CD4-positive, alpha-beta T cell treated with Interleukin-12 subunit alpha and Interleukin-12 subunit beta, for 1 hour (primary cell): ENCODE measurements at places on chromosomes 3 and 15.

GRCh38 chr15:48515500-48515899 lies 130.0 kb downstream of the FBN1 start:
- DNase-seq = no peak

DNA sequence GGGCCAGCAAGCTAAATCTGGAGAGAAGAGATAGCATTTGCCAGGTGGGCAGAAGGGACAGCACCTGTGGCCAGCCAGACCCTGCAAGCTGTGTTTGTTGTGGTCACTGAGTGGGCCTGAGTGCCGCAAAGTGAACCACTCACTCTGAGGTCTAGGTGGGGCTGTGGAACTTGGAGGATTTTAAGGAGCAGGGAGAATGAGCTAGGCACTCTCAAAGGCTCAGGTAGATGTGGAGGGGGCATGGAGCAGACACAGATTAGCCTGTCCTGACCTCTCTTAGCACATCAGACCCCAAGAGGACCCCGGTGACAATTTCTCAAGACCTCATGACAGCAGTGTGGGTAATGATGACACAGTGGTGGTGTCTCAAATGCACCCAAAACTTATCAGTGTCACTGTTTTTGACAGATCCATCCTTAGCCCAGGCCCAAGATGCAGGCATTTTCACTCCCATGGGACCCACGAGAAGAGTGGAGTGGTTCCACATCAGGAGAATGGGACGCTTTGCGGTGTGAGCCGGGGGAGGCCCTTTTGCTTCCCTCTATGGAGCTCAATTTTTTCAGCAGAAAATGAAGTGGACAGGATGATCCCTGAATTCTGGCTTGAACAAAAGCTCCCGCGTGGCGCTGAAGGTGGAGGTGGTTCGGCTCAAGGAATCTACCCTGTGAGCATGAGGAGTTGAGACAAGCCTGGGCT lies 43.8 kb upstream of the TLE3 start:
- DNase-seq = no peak

GRCh38 chr3:38561746-38562466 lies 65.8 kb downstream of the EXOG start:
- no peak for DNase-seq

DNA sequence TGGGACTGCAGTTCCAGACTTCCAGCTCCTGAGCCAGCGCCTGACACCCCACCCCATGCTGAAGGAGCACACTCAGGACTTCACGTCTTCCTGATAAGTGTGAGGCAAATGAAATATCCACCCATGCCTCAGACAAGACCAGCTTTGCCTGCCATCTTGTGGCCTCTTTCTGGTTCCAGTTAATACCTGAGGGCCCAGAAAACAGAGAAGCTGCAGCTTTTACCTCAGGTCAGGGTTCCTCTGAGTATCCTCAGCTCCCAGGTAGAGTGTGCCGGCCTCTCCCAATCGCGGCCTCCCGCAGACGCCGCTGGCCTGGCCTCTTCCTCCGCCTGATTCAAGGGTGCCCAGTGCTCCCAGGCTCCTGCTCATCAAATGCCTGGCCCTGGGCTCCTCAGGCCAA lies 5.1 kb upstream of the KLHL6 start:
- no peak for DNase-seq

GRCh38 chr3:155147588-155147987 lies 67.5 kb downstream of the MME start:
- no peak for DNase-seq

- DNase-seq = no peak
Measured at GRCh38 chr15:59035201-59035600, 47.7 kb downstream of the RNF111 start.

GRCh38 chr3:144433006-144433405 lies 461.4 kb downstream of the DIPK2A start:
- no peak for DNase-seq

GRCh38 chr15:90640862-90641261 lies 76.3 kb upstream of the BLM start:
- no peak for DNase-seq

- DNase-seq = no peak
Measured at GRCh38 chr3:155149494-155149893, 69.4 kb downstream of the MME start.

DNA sequence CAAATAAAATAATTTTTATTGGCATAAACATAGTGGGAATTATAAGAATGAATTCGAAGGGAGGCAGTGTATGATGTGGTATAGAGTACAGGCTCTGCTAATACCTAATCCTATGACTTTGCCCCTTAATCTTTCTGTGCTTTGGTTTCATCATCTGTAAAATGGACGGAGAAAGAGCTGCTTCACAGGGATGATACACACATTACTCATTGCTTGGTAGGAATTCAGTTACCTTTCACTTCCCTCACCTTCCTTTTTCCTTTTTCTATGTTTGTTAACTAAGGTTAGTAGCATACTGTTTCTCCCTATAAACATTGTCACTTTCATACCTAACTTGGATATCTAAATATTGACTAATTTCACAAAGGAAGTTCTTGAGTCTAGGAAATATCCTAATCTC lies 36.2 kb downstream of the LEKR1 start:
- DNase-seq = no peak

DNA sequence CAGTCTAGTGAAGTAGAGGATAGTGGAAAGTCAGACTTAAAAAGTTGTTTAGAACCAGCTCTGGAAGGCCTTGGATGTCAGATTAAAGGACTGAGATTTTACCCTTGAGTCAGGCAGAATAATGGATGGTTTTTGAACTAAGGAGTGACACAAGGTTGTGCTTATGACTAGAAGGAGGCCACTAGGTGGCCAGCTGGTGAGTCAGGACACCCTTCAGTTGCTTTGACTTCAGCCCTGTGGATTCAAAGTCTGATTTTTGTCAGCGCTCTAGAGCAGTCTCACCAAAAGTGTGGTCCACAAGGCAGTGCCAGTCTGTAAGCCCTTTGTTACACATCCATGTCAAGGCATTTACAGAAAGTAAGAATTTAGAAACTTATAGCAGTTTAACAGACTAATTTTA lies 3.8 kb upstream of the GABPB1 start:
- DNase-seq = peak; percentile 36

- DNase-seq = no peak
Measured at GRCh38 chr3:13283877-13284264, 136.3 kb downstream of the NUP210 start.
